ENCODE measurements at places on chromosomes 6 and 20.
A peak's percentile ranks its signal among the peaks of the same experiment; 100 is the strongest.

DNA sequence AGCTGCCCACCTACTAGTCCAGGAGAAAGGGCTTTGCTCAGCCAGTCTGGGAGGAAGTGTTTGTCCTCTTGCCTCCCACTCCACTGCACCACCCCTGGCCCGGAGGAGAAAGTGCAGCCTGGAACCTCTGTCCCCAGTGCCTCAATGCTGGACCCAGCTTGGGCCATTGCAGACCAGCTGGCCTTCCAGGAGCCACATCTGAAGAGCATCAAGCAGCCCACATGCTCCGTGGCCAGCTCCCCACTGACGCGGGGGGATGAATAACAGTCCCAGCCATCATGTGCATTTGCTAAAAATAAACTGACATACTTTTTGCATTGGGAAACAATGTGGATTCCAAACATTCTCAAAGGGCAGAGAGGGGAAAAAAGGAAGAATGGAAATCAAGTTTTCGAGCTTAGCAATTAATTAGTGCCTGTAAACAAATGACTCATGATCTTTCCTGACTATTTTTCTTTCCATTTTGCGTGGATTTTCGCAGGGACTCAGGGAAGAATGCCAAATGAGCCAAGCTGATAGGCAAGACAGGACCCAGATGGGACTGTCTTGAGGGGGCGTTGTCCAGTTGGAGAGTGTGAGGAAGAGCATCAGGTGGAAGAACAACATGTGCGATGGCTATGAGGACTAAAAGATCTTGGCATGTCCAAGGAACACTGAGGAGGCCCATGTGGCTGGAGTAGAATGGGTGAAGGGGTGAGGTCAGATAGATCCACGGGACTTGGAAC, 34.1 kb downstream of the CEBPB start:
- DNase-seq = peak; percentile 33

DNA sequence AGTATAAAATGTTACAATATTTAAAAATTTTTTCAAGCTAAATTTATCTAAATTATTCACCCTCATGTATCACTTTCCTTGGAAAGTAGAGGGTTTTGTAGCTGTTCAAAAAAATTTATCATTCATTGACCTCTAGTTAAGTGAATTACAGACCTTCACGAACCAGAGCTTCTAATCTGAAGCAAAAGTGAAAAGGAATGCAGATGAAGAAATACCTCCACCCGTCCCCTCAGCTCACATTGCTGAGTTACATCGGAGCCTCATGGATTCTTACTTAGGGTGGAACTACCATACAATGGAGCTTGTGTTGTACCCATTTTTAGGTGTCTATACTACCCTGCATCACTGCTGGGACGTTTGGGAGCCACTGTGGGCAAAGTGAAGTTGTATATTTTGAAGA, 146.2 kb upstream of the NEDD9 start:
- no peak for DNase-seq

GRCh38 chr20:32336918-32337347, 21.2 kb upstream of the ASXL1 start:
- DNase-seq = peak; percentile 19

GRCh38 chr6:12203001-12203400, 87.2 kb upstream of the EDN1 start:
- DNase-seq = no peak

DNA sequence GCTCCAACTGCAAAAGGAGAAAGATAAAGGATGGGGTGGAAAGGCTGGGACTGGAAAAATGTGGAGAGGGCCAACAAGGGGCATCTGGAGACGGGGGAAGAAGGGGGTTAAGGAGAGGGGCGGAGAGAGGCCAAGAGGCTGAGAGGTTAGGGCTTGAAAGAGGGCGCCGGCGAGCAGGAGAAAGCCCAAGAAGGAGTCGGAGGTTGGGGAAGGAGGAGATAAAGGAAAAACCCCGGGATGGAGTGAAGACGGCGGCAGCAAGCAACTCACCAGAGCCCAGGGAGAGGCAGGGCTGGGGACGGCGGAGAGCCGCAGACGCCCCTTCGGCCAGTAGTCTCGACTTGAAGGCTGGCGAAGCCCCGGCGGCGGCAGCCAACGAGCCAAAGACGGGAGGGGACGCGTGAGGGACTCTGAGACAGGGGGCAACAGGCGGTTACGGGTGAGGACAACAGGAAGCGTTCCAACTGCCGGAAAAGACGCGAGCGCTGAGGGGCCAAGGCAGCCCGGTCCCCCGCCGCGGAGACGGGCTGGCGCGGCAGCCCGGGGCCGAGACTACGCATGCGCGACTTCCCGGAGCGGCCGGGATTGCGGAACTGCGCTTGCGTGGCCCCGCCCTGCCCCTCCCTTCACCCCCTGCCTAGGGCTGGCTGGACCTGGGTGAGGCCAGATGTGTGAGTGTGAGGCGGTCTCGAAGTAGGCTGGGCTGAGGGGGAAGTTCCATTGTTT, at the start of gene STK38:
Gene STK38, minus strand, starts transcription at position 560 of the 726 bp plus-strand sequence. CDS start 7,277 bp downstream, outside the sequence.
- peak; percentile 82 for DNase-seq

GRCh38 chr6:3701631-3702030, 49.9 kb downstream of the PXDC1 start:
- DNase-seq = no peak

- no peak for DNase-seq
Observed at GRCh38 chr6:28245206-28245941, 6.7 kb downstream of the ZKSCAN4 start.

All from HT1080 (cell line).